ENCODE measurements at places on chromosomes 13 and 19. TPM values are rescaled to one million over a fixed set of nuclear protein-coding genes. Genes with fewer than 3 reads are reported as not detected.

The ABCC4 gene
- 4.5 TPM for total RNA-seq

The F10 gene
- total RNA-seq = 8.2 TPM

The PINLYP gene
- 6.9 TPM for total RNA-seq

The MBD3L3 gene
- not detected for total RNA-seq

- no peak overlapping the region for H3K27ac ChIP-seq
- peak overlapping the region; percentile 19 for H3K4me3 ChIP-seq
- no peaks in the 10 kb centered on the region for H3K36me3 ChIP-seq
- peaks cover 4% of the 10 kb centered on the region for H3K4me1 ChIP-seq
- H3K27me3 ChIP-seq = no peaks in the 10 kb centered on the region
Observed at GRCh38 chr19:10027158-10027997, 14.1 kb downstream of the RDH8 start.

DNA sequence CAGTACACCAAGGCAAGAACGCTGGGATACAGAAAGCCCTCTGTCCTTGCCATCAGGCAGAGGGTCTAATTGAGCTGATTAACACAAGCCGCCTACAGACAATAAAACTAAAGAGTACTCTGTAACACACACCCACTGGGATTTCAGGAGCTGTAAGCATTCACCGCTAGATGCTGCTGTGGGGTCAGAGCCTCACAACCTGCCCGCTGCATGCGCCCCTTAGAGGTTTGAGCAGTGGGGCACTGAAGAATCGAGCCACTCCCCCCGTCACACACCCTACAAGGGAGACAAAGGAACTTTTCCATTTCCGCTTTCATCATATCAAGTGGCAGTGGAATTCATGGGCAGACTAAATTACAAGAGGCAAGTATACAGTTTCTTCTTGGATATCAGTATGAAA lies 1080.6 kb downstream of the PCDH17 start:
- no peaks in the 10 kb centered on the region for H3K4me1 ChIP-seq
- no peak overlapping the region for H3K27ac ChIP-seq
- H3K36me3 ChIP-seq = no peaks in the 10 kb centered on the region
- no peak for DNase-seq

The OSCAR gene
- total RNA-seq = 2.2 TPM

GRCh38 chr19:14519860-14520407 lies 1.7 kb upstream of the DNAJB1 start:
- no peak overlapping the region for H3K4me3 ChIP-seq
- peaks cover 7% of the 10 kb centered on the region for H3K4me1 ChIP-seq
- H3K27ac ChIP-seq = peak overlapping the region; percentile 100
- DNase-seq = no peak
- no peaks in the 10 kb centered on the region for H3K27me3 ChIP-seq

DNA sequence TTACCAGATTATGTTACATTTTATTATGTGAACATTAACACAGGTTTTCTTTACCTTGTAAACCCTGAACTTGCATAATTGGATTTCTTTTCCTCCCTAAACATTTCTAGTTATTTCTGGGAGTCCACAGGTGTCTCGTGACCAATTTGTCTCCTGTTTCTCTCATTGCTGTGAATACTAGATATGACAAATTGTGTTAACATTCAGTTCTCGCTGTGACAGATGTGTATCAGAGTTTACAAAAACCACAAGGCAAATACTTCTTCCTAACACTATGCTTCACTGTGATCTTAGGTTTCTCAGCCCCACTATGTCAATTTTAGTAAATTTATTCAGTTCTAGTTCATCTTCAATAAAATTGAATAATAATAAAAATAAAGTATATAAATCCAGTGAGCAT lies 1554.9 kb downstream of the EFNB2 start:
- H3K4me1 ChIP-seq = no peaks in the 10 kb centered on the region
- H3K27me3 ChIP-seq = no peaks in the 10 kb centered on the region
- H3K27ac ChIP-seq = no peak overlapping the region
- DNase-seq = no peak

GRCh38 chr19:35347171-35347929 lies at the start of gene FFAR1:
TSS of gene FFAR1 (plus strand) at chr19:35347902. CDS start at chr19:35351552, 3,650 bp downstream.
- no peaks in the 10 kb centered on the region for H3K36me3 ChIP-seq
- H3K27ac ChIP-seq = no peak within 1 kb of the TSS
- no peaks in the 10 kb centered on the region for H3K4me1 ChIP-seq
- H3K27me3 ChIP-seq = no peaks in the 10 kb centered on the region
- peak; percentile 48 for DNase-seq

- DNase-seq = no peak
- H3K27me3 ChIP-seq = no peaks in the 10 kb centered on the region
- peaks cover 16% of the 10 kb centered on the region for H3K36me3 ChIP-seq
Observed at GRCh38 chr19:21519488-21519887, 14.1 kb downstream of the ZNF429 start.

The LILRA2 gene
- total RNA-seq = 4.2 TPM

DNA sequence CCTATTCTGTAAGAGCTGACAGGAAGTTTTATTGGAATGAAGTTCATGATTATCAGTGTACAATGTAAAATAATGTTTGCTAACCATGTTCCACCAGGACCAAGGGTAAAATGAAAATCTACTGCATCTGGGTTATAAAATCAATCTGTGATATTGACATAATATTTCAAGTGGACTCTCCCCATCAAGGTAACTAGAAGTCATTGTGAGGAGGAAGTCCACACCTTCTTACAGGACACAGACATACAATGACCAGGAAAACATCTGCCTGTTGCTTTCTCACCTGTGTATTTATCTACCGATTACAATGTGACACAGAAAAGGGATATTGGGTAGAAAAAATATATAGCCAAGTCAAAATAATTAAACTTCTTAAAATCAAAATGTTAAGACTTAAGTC lies 140.7 kb upstream of the RFC3 start:
- no peaks in the 10 kb centered on the region for H3K4me1 ChIP-seq
- no peak overlapping the region for H3K4me3 ChIP-seq
- no peaks in the 10 kb centered on the region for H3K36me3 ChIP-seq
- no peak for DNase-seq

DNA sequence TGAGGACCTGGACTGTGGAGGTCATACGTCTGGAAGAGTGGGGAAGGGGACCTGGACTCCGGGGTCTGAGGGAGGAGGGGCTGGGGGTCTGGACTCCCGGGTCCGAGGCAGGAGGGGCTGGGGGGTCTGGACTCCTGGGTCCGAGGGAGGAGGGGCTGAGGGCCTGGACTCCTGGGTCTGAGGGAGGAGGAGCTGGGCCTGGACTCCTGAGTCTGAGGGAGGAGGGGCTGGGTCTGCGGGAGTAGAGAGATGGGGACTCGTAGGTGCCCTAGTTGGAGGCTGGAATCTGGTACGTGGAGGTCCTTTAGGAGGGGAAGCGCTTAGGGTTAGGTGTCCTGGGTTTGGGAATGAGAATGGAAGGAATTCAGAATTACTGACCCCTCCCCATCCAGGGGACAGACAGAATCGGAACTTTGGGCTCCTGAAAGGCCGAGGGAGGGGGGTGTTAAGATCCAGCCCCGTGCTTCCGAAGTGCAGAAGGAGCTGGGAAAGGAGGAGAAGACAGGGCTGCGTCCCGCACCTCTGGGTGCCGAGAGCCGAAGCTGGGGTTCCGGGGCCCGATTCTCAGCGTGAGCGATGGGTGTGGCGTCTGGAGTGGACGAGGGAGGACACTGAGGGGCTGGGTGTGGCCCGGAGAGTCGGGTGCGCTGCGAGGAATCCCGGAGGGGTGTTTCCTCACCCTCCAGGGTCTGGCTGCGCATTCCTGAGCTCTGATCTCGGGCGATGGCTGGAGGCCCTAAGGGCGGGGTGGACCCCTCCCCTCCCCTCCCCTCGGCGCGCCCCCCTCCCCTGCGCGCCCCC lies 608 bp downstream of the MYADM start:
- peak overlapping the region; percentile 91 for H3K4me3 ChIP-seq
- peak overlapping the region; percentile 100 for H3K27ac ChIP-seq
- no peaks in the 10 kb centered on the region for H3K27me3 ChIP-seq
- H3K4me1 ChIP-seq = peaks cover 9% of the 10 kb centered on the region
- DNase-seq = peak; percentile 76

The PEAK3 gene
- not detected for total RNA-seq

The CERS1 gene
- total RNA-seq = not detected

GRCh38 chr19:41302624-41303351 lies 7.2 kb upstream of the CCDC97 start:
- H3K27me3 ChIP-seq = no peaks in the 10 kb centered on the region
- no peak for DNase-seq
- H3K4me1 ChIP-seq = peaks cover 19% of the 10 kb centered on the region
- H3K4me3 ChIP-seq = no peak overlapping the region
- H3K27ac ChIP-seq = no peak overlapping the region
- peaks cover 24% of the 10 kb centered on the region for H3K36me3 ChIP-seq

The POU2F2 gene
- 1.2 TPM for total RNA-seq

Data from breast epithelium (tissue), 4 donors.